Fibroblast of the aortic adventitia (primary cell): ENCODE measurements at places on chromosomes 2 and 18. TPM values are rescaled to one million over a fixed set of nuclear protein-coding genes. Genes with fewer than 3 reads are reported as not detected.

DNA sequence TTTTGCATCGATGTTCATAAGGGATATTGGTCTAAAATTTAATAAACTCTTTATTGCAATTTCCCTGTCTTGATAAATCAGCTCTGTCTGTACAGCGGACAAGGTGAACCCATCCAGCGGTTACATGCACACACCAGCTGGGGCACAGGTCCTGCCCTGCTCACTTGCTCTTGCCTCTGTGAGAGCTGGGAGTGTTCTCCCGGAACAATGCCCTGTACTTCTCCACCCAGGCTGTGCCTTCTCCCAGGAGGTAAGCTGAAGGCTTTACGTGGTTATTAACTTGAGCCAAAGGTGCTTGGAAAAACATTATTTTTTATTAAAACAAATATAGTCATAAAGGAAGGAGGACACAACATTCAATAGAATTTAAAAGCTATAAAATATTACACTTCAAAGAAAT is 117.6 kb downstream of the ALPK2 start:
- DNase-seq = no peak

- DNase-seq = peak; percentile 89
Observed at GRCh38 chr2:193966590-193966989, 1690.4 kb upstream of the SLC39A10 start.

Gene FOXI3
- total RNA-seq = not detected in 2 replicates

Gene PLEKHH2
- 5.4 and 20.0 TPM in 2 replicates for total RNA-seq

DNA sequence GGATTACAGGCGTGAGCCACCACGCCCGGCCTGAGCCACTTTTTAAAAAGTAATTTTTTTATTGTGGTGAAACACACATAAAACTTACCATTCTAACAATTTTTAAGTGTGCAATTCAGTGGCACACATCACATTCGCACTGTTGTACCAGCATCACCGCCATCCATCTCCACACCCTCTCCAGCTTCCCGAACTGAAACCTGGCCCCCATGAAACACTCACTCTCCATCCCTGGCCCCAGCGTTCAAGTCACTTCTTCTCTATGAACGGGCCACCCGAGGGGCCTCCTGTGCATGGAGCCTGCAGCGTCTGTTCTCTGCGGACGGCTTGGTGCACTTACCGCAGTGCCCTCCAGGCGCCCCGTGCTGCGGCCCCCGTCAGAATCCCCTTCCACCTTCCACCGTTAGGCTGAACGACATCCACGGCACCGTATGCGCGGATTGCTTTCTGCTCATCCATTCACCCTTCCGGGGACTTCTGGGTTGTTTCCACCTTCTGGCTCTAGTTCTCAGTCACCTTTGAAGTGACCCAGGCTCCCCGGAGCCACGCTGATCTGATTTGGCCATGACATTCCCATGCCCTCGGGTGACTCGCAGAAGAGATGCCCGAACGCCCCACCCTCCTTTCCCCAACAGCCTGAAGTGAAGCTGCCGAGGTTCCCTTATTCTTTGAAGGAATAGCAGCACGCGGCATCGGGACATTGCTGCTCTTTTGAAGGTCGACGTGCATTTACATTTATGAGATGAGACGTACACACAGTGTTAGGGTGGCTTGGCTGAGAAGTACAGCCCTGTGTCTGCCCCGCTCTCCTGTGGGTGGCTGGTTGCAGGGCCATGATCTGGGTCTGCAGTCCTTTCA is 134.4 kb downstream of the MBP start:
- DNase-seq = no peak

Gene CRYGA
- not detected in 2 replicates for total RNA-seq

Gene VIL1
- not detected in 2 replicates for total RNA-seq

DNA sequence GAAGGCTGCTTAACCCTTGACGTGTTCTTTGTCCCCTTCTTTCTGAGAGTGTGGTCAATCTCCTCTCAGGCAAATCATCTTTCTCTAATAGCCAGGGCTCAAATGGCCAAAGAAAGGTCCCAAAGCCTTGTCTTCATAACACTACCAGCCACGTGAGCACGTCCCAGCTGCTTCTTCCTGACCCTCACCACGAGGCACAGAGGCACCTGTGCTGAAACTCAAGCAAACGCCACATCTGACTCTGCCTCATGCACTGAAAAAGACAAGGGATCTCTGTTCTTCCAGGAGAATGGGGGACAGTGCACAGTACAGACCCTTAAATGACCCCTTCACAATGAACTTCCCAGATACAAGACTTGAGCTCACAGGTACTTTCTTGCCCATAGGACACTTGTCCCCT is 31.8 kb downstream of the BCL11A start:
- DNase-seq = no peak

Gene NTSR2
- not detected in 2 replicates for total RNA-seq

DNA sequence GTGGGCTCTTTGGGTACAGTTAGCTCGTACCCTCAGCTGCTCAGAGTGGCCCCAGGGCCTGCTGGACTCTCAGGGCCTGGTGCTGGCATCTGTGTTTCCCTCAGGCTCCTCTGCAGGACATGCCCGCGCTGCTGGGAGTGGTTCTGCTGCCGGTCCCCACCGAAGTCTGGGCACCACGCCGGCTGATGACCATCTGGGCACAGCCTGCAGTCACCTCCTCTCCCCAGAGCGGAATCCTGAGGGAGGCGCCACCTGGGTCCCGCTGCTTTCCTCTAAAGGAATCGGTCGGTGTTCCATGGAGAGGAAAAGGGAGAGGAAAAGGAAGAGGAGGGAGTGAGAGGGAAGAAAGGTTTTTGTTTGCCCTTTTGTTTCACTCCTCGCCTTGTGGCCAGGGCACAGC is 43.6 kb downstream of the MC2R start:
- DNase-seq = no peak

DNA sequence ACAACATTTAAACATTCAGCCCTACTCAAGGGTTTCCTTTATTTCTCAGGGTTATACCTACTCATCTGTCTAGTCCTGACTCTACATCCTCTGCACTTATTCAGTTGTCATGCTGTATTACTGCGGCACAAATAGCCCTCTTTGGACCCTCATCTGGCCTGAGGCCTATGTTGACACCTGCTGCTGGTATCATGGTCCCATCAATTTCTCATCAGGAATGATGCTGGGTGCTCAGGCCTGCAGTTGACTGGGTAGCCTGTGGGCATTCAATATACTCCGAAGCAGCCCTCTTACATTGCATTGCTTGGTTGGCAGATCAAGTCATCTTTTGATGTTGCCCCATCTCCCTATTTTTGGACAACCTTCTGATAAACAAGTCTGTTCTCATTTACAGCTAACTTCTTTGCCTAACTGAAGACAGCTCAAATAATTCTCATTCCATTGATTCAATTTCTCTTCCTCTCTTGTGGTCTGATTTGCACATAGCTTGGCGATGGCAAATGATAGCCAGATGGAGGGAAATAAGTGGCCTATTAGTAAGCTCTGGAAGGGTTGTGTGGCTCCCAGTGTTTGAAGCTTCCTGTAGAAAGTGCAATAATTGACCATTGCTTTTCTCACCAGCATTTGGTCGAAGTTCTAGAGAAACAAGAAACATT is 19.1 kb upstream of the MC4R start:
- no peak for DNase-seq

- DNase-seq = peak; percentile 46
Observed at GRCh38 chr2:43387092-43388062, 161.0 kb upstream of the ZFP36L2 start.

Gene CD8B2
- total RNA-seq = not detected in 2 replicates

Gene GPR75
- 0.25 and 2.4 TPM in 2 replicates for total RNA-seq

- DNase-seq = no peak
Observed at GRCh38 chr2:212727751-212728150, 189.1 kb upstream of the ERBB4 start.

Gene AGXT
- total RNA-seq = not detected in 2 replicates

GRCh38 chr18:75408554-75409506 is 18.7 kb downstream of the SMIM21 start:
- peak; percentile 94 for DNase-seq
